ENCODE measurements at places on chromosomes 3 and 15.

GRCh38 chr3:154384479-154384878, 45.5 kb downstream of the GPR149 start:
- no peak for DNase-seq

GRCh38 chr3:57512166-57512565, 32.0 kb downstream of the DNAH12 start:
- no peak for DNase-seq

- no peak for DNase-seq
Observed at GRCh38 chr15:77028451-77029165, 33.7 kb downstream of the PSTPIP1 start.

- no peak for DNase-seq
Observed at GRCh38 chr3:38599886-38600285, 49.6 kb downstream of the SCN5A start.

- DNase-seq = peak; percentile 39
Observed at GRCh38 chr3:155815030-155815545, 9.0 kb upstream of the C3orf33 start.

DNA sequence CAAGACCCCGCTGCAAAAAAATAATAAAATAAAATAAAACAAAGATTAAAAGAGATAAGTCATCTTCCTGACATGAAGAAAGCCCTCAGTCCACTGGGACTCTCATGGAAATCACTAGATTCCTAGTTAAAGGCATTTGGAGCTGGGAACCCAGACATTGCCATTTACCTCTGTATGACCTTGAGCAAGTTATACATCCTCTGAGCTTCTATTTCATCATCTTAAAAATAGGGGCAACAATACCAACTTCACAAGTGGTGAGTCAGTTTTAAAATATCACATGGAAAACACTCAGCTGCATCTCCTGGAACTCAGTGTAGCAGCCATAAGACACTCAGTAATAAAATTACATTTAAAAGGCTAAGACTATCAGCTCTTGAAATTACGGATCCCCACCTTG, 334.8 kb downstream of the ERC2 start:
- DNase-seq = no peak

GRCh38 chr15:40891810-40892446, 2.3 kb upstream of the VPS18 start:
- DNase-seq = peak; percentile 59

GRCh38 chr3:188244395-188244861, 90.5 kb downstream of the LPP start:
- DNase-seq = no peak

DNA sequence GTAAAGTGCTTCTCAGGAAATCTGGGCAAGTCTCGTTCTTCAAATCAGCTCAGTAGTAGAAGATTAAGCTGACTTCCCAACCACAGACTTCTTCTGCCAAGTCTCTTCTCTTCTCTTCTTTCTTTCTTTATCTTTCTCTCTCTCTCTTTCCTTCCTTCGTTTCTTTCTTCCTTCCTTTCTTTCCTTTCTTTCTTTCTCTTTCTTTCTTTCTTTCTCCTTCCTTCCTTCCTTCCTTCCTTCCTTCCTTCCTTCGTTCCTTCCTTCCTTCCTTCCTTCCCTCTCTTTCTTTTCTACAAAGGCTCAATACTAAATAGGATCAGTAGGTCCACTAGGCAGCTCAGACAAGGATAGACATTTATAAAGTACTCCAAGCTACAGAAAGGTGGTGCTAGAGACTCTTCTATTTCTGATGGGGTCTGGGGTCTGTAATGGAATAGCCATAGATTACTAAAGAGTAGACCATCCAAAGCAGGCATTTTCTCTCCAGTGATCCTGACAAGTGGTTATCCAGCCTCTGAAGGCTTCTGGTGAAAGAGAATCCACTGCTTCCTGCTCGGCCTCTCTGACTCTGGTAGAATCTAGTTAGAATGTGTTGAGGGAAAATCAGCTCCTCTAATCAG, 100.8 kb downstream of the TPRG1 start:
- DNase-seq = no peak

DNA sequence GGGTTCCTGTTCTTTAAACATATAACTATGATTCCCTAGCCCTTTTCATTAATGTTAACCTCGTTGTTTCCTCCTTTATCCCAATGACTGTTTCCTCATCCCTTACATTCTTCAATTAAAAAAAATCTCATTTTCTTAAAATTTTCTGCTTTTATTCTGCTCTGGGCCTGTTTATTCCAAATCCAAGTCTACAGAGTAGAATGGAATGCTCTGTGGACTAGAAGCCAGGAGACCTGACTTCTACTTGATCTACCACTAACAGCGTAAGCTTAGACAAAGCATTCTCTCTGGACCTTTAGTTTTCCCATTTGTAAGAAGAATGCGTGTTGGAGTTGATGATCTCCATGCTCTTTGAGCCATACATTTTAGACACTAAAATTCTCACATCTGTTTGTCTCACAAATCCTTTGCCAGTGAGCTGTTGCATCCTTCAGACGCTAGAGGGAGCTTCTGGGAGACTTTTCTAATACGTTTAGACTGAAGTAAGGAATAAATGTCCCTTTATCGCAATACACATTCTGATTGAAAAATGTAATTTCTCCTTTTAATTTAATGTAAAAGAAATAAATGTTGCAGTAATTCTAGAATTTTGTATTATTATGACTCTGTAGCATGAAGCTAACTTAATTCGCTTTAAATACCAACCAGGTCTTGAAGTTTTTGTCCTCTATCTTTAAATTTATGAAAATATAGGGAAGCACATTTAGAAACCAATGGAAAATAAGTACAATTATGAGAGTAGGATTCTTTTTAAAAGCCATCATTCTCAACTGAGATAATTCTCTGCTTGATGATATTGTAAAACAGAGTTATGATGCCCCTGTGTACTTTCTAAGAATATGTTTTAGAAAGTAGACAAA, 21.7 kb upstream of the GMNC start:
- peak; percentile 73 for DNase-seq

- DNase-seq = peak; percentile 24
Observed at GRCh38 chr3:179608931-179609720, 4.5 kb downstream of the NDUFB5 start.

DNA sequence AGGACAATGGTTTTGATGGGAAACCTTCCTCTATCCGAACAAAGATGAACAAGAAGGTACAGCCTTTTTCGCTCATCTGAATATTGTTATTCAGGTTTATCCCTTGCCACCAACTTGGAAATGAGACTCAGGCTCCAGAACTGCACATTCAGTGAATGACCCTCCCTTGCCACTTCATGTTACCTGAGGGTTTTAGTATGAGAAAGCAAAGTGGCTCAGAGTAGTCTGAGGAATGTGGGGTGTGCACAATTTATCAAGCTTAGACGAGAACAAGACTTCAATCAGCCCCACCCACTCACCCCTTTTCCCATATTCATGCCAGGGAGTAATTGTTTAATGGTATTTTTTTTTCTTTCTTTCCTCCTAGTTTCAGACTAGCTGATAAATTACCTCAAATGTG, 265.3 kb upstream of the POU1F1 start:
- no peak for DNase-seq

DNA sequence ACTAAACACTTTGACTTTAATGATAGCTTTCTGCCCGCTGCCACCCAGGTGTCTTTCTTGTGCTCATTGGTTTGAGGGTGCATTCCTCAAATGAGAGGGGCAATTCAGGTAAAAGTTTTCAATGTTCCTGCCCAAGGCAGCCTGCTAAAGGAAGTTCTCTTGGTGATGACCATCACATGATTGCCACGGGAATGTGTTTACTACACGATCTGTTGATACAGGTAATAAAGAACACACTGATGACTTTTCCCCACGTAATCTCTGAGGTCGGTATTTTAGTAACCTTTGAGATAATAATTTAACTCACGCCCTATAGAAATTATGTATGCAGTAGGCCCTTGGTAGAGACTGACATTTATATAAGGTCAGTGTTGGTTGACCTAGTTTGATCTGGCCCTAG, 39.3 kb downstream of the FNDC3B start:
- DNase-seq = no peak

DNA sequence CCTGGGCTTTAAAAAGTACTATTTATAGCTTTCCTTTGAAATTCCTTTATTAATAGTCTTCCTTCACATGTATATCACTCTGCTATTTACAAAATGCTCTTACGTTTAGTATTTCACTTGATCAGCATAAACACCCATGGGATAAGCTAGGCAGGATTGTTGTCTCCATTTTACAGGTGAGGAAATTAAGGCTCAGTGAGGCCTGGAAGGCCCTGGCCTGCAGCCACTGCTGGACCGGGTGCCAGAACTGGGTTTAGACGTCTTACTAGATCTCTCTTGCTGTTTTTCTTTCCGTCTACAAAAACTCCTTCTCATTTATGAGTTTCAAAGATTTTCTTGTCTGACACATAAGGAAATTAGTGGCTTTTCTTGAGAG, 236.4 kb downstream of the LPP start:
- no peak for DNase-seq

- no peak for DNase-seq
Observed at GRCh38 chr3:101259485-101260341, 60.7 kb downstream of the IMPG2 start.

DNA sequence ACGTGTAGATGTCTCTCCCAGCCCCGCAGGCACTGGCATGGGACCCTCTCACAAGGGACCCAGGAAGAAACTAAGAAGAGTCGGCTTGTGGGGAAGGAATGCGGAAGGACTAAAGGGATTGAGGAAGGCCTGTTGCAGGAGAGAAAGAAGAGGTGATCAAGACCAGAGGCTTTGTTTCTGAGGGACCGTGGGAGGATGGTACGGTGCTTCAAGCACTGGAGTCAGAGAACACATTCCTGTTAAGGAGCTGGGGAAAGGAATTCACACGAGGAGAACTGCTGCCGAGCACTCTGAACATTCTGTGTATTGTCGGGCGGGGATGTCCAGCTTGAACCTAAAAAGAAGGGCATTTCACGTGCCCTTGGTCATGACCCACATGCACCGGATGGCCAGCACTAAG, 91.4 kb downstream of the TAMM41 start:
- DNase-seq = no peak

GRCh38 chr3:58349792-58350626, 17.3 kb downstream of the PXK start:
- peak; percentile 19 for DNase-seq

DNA sequence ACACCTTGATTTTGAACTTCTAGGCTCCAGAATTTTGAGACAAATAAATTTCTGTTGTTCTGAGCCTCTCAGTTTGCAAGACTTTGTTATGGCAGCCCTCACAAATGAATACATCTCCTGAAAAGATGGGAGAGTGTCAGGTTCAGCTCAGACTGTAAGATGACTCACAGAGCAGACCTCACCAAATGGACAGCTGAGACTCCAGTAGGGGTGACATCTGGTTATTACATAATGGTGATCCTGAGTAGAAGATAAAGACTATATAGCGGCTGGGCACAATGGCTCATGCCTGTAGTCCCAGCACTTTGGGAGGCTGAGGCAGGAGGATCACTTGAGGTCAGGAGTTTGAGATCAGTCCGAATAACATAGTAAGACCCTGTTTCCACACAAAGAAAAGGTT, 26.2 kb upstream of the MTMR14 start:
- no peak for DNase-seq

GRCh38 chr3:51353131-51353530, 32.0 kb upstream of the MANF start:
- DNase-seq = no peak

DNA sequence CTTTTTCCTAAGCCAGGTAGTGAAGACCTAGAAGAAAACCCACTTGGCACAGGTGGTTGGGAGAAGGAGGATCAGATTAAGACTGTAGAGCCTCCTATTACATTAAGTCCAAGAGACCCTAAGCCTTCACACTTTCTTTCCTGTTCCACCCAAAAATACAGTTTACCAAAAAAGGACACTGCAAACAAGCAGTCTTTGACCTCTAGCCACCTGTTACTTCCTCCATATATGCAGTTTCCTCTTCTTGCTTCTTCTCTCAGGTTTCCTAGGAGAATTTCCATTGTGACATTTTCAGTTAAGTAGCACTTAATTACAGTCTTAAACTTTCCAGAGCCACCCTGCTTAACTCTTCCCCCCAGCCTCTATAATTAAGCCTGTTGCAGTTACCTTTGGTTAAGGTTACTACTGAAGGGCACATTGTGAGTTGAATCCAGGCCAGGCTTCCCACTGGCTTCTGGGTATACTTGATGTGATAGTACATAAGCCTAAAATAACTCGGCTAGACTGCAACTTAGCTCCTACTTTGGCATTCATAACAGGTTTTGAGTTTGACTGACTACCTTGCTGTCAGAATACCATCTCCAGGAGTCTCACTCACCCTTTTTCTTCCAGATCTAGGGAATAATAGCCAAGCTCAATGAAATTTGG, 114.2 kb upstream of the UMPS start:
- DNase-seq = no peak

- DNase-seq = peak; percentile 66
Observed at GRCh38 chr3:159260049-159260662, 458.3 kb downstream of the MFSD1 start.

DNA sequence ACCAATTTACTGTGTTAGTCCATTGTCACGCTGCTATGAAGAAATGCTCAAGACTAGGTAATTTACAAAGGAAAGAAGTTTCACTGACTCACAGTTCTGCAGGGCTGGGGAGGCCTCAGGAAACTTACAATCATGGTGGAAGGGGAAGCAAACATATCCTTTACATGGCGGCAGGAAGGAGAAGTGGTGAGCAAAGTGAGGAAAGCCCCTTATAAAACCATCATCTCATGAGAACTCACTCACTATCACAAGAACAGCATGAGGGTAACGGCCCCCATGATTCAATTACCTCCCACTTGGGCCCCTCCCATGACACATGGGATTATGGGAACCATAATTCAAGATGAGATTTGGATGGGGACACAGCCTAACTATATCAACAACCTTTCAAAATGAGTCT, 20.2 kb downstream of the USF3 start:
- no peak for DNase-seq

DNA sequence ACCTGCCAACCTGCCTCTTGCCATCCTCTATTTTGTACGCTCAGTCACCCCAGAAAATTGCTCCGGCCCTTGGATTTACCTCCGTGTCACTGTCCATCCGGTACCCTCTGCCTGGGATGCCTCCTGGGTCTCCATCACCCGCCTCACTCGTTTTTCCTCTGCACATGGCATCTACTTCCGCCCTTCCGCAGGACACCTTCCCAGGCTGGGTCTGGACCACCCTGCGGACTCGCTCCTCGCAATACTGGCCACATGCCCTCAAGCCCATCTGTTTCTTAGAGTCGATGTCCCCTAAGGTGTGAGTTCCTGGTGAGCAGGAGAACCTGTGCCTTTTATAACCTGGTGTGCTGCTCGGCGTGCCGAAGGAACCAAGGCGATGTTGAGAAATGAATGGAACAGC, 58.5 kb downstream of the APBA2 start:
- no peak for DNase-seq

DNA sequence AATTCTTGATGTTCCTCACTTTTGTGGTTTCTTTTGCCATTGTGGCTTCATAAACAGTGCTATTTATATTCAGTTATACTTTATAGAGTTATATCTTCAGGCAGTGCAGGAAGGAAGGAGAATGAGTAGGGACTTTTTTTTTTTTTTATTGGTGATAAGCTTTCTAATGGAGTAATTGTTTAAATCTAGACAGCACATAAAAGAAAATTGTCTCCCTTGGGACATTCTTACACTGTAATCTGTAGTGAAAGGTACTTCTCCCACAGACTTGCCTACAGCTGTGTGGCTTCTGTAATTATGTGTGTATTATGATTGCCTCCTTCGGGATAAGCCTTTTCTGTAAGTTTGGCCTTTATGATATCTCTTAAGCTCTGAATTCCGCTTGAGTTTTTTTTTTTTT, 41.6 kb downstream of the WDR76 start:
- no peak for DNase-seq

GRCh38 chr3:52193065-52193464, 4.9 kb upstream of the ALAS1 start:
- no peak for DNase-seq

All from hematopoietic multipotent progenitor cell treated with erythropoietin and hydrocortisone succinate and interleukin-3 and kit ligand, for 8 days (in vitro differentiated cells).